ENCODE measurements at places on chromosomes 5 and 9.

GRCh38 chr5:31581498-31582099 is 49.5 kb downstream of the C5orf22 start:
- peak; percentile 84 for DNase-seq

DNA sequence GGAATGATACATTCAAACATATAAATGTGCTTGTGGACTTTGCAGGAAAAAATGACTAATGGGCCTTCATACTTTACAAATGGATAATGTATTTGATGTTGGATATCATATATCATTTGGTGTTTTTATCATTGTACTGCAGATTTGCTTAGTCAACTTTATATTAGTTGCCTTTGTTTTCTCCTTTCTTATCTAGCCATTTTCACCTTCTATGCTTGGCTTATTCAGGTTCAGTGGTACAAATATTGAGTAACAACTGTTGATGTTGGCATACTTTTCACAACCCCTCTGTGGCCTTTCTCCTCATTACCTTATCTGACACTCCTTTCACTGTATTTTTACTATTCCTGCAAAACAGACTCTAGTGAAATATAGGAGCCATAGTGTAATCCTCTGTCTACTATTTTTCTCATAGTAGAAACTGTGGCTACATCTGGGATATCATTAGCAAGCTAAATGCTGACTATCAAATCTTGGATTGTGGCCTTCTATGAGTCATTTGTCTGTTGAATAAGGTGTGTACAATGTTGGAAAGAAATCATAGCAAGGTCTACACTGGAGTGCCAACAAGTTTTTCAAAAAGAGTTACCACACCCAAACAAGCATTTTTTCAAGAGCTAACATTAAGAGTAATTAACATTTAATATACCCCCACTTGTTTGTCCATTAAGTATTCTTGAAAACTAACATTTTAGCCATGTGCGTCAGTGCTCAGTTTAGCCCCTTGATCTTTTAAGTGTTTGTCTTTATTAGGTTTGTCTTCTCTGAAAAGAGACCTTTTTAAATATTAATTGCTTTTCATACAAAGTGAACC is 330.1 kb downstream of the ADGRV1 start:
- DNase-seq, result peak; percentile 8

GRCh38 chr9:114631166-114631565 is 20.1 kb downstream of the TMEM268 start:
- no peak for DNase-seq

- peak; percentile 35 for DNase-seq
These were observed 116.8 kb upstream of the PDE4D start for GRCh38 chr5:60010328-60010727.

GRCh38 chr5:111236995-111237394 is 12.8 kb downstream of the CAMK4 start:
- no peak for DNase-seq

DNA sequence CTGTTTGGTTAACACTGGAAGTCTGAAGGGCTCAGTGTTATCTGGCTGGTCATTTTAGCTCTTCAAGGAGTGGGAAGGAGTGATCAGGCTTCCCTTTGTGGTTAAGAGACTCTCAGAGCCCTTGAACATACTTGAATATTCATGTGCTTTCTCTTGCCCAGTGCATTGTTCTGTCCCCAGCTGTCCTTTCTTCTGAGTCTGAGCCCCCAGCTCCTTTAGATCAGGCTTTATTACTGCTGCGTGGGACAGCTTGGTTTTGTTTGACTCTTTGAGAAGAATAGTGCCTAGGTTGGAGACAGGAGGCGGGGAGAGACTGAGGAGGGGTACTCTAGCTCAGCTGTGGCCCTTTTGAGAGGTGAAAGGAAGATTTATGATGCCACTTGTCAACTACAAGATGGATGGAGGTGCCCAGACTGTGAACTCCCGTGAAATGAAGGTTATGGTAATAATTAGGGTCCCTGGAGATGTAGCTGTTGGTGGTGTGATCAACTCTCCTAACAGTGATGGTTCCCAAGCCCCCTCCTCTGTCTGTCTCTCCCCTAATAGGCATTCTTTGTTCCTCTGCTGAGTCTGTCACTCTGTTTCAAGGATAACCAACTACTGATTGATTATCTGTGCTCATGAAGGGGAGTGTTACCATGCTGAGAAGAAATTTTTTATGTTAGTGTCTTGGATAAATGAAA is 83.1 kb upstream of the GLRA1 start:
- no peak for DNase-seq

All from hematopoietic multipotent progenitor cell treated with erythropoietin and hydrocortisone succinate and interleukin-3 and kit ligand, for 4 days (in vitro differentiated cells).